Esophagus squamous epithelium (tissue), 5 donors: ENCODE measurements at places on chromosomes 2 and 18.

DNA sequence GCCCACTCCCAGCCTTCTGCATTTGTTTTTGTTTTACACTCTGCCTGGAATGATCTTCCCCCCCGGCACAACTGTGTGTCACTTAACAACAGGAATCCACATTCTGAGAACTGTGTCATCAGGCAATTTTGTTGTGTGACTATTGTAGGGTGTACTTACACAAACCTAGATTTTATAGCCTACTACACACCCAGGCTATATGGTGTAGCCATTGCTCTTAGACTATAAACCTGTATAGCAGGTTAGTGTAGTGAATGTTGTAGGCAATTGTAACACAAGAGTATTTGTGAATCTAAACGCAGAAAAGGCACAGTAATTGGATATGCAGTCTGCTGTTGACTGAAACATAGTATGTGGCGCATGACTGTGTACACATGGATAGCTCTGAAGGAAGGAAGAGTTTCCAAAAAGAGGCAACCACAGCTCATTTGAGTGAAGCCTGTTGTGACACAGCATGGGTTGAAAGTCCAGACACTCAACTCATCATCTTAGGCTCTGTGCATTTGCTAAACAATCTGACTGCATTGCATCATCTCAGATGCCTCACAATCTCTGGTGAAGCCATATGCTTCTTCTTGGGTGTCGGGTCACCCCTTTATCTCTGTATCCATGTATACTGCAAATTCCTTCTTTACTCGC lies 506.6 kb upstream of the SPHKAP start:
- DNase-seq = no peak

- no peak for DNase-seq
These were observed 1172.4 kb upstream of the PIK3C3 start for GRCh38 chr18:40782453-40783130.

DNA sequence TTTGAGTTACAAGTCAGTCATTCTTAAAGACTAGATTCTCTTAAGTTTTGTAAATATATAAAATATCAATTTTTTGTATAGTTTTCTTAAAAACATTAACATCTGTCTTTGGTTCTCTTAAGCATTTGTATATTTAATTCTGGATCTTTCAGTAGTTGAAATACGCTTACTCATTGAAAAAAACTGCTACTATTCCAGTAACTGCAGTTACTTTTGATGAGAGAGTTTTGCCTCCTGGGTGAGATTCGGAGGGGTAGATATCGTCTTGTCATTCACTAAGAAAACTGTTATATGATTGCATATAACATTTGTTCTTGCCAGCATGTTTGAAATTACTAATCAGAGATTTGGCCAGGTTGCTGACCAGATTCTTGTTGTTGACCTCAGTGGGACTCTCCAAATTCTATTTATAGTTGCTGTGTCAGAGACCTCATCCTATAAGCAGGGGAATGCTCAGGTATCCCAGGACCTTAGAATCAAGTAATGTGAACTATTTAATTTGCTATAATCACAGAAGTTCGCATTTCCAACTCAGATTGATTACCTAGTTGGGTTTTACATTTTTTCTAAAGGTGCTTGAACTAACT lies 7.9 kb downstream of the AGPS start:
- DNase-seq = no peak

DNA sequence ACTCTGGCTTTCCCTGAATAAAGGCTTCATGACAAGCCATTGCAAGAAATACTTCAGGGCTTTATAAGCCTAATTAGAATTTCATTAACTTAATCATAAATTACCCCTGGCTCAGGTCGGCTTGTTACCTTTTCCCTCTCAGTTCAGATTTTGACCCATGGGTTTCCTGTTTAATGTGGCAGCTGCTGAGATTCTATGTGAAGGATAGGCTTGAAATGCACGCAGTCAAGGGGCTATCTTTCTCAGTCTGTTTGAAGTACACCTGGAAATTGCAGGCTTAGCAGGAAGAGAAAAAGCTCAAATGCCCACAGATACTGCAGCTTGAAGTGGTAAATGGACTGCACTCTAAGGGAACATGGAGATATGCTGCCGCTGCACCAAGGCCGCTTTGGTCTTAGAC lies 49.4 kb downstream of the CAVIN2 start:
- DNase-seq = no peak

DNA sequence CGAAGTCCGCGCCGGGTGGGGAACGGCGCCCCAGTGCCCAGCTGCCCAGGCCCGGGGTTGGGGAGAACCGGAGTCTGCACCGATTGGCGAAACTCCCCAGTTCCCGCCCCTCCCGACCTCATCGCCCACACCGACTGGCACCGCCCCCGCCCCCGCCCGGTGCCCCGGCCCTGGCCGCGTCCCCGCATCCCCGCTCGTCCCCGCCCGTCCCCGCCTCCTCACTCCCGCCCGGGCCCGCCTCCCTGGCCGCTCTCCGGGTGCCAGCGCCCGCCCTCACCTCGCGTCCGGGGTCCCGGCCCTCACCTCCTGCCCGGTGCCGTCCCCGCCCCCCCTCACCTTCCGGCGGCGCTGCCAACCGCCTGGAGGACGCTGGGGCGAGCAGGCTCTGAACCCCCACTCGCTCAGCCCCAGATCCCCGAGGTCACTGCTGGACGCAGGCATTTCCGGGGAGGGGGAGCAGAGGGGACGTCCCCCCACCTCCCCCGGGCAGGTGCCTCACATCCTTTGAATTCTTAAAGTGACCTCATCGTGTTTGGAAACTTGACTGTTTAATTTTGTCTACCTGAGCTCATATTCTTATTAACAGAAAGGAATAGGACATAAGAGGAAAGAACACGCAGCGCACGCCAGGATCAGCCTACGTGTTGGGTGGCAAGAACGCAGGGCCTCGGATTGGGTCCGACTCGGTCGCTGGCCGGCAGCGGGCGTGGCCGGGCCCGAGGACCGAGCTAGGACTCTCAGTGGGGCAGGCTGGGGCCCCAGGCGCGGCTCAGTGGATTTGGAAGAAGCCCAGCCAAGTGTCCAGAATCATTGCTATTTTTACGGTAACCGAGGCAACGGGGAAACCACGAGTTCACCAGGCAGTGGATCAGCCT lies at the start of gene FAM110C:
FAM110C (minus strand) TSS at position 35 of the 875 bp plus-strand sequence. CDS start 120 bp downstream, outside the sequence.
- DNase-seq = no peak

GRCh38 chr2:140128909-140129308 lies 1348.7 kb upstream of the NXPH2 start:
- DNase-seq = no peak

DNA sequence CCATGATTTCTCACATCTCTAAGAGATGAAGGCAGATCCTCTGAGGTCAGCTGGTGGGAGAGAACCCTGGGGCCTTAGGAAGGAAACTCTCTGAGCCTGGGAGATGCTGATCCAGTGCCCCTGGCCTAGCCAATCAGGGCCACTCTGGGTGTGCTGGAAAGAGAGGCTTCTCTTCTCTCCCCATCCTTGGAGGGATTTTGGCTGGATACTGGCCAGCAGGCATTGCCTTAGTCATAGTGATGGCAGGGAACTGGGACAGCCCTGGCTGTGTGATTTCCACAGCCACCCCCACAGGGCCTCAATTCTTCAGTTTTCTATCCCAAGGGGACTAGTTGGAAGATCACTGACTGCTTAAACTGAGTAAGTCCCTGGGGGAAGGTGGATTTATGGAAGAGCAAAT lies 26.6 kb upstream of the PLB1 start:
- DNase-seq = no peak

- DNase-seq = peak; percentile 56
These were observed 49.5 kb downstream of the C2orf42 start for GRCh38 chr2:70141212-70141901.

- no peak for DNase-seq
These were observed 431.5 kb downstream of the ARHGAP15 start for GRCh38 chr2:143560724-143561123.

GRCh38 chr2:32715391-32715841 lies 87.6 kb downstream of the TTC27 start:
- DNase-seq = no peak

GRCh38 chr2:8121022-8121825 lies 560.6 kb upstream of the ID2 start:
- no peak for DNase-seq

DNA sequence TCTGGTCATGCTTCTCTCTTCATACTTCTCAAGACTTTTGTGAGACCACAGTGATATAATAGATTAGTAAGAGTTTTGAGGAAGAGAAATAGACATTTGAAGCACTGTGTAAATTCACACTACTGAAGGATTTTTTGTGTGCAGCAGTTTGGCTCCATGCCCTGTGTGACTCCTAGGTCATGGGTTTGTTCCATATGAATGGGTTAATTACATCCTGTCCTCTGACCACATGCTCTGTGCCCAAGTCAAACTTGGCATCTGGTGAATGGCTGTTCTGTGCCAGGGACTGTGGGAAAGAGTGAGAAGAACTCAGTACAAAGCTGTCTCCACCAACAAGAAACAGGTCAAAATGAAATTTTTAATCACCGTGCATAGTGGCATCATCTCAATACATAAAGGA lies 304.0 kb downstream of the LNPK start:
- no peak for DNase-seq

DNA sequence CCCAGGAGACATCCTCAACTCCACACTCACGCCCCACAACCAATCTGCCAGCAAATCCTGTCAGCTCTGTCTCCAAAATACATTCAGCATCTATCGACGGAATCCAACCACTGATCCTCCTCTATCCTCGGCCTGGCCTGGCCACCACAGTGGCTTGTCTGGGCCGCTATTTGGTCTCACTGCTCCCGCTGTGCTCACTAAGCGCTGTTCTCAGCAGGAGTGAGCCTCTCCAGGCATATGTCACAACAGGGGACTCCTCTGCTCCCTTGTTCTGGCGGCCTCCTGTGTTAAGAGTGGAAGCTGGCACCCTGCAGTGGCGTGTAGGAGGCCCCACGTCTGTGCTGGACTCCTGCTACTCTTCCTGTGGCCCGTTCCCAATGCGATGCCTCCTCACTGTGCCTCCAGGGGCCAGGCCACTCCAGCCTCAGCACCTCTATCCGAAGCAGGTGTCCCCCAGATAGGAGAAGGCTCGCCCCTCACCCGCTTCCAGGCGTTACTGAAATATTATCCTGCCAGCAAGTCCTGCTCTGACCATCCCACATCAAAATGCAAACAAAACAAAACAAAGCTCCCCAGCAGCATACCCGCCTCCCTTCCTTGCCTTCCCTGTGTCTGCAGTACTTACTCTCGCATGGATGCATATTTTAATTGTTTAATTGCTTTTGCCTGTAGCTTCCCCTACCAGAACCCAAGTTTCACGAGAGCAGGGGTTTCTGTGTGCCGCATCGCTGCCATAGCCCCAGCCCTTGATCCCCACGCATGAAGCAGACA lies 39.9 kb downstream of the CENPO start:
- no peak for DNase-seq

DNA sequence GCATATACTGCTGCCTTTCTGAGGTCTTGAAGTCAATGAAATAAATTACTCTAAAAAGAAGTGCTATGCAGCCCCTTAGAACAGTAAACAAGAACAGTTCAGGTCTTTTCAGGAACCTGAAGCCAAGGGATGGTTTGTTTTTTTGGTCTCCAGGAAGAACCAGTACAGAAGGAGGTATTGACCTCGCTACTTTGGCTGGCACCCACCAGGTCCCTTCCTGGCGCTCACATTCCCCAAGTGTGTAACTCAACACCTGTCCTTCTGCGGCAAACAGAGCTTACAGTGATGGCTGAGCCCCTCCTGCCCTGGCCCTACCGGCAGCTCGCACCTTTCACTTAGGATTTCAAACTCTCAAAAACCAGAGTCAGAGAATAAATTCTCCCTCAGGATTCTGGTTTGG lies 51.9 kb downstream of the SETBP1 start:
- DNase-seq = no peak

DNA sequence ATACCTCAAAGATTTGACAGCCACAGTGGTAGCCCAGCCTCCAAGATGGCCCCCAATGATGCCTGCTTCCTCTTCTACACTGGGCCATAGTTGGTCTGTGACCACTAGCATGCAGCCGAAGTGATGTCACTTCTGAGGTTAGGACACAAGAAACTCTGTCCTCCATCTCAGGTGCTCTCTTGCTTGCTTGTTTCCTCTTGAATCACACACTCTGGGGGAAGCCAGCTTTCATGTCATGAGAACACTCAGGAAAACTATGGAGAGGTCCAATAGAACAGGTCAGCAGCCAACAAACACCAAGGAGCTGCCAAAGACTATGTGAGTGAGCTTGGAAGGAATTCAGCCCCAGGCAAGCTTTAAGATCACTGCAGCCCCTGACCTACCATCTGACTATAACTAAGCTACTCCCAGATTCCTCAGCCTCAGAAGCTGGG lies 3.3 kb upstream of the ADAM17 start:
- DNase-seq = no peak

GRCh38 chr2:233436191-233436581 lies 81.9 kb downstream of the DGKD start:
- DNase-seq = no peak
